Activated T-cell treated with anti-CD3 and anti-CD28 coated beads for 4 hours (primary cell): ENCODE measurements at places on chromosomes 5 and 9.

DNA sequence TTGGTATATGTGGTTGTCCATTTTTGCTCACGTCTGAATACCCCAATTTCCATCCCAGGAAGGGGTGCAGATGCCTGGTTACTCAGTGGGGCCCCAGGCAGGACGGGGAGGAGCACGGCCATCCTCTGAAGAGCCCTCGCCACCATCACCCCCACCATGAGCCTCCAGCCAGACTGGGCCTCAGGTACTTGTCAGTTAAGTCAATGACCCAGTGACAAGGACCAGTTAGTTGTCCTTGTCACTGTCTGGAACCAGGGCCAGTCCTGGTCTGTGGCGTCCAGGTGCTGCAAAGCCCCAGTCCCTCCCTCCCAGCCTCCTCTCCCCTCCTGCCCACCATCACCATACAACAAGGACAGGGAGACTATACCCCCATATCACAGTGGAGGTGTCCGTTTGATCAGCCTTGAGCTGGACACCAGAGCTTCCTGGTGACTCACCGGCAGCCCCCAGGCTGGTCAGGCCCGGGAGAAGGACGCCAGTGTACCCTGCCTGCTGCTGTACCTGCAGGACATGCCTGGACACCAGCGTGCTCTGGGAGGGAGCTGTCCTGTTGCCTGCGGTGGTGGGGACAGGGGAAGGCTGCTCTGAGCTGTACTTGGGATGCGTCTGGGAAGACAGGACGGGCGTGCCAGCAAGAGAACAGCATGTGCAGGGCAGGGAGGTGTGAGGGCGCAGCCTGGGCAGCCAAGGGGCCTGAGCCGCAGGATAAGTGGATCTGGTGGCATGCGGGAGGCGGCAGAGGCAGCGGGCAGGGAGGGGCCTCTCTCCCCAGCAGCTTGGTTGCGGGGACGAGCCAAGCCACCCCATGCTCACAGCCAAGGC lies 32.6 kb upstream of the TTLL11 start:
- DNase-seq, result no peak

GRCh38 chr9:123063177-123063598 lies 29.7 kb downstream of the GPR21 start:
- DNase-seq, result no peak

GRCh38 chr5:61640179-61641021 lies 308.3 kb downstream of the ZSWIM6 start:
- DNase-seq, result no peak

DNA sequence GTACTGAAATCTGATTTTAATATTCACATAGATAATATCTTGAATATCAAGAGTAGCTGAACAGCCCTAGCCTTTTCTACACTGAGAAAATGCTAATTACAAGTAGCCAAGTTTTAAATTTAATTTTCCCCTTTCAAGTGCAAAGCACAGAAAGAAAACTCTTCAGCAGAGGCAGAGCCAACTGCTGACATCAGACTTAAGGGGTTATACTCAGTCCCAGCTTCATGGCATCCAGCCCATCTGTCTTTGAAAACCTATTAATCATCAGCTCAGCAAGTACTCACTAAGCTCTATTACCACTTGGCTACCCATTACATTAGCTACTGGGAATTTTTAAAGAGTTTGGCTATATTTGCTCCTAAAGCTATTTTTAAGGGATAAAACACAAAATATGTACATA lies 220.5 kb downstream of the SLC12A2 start:
- no peak for DNase-seq

DNA sequence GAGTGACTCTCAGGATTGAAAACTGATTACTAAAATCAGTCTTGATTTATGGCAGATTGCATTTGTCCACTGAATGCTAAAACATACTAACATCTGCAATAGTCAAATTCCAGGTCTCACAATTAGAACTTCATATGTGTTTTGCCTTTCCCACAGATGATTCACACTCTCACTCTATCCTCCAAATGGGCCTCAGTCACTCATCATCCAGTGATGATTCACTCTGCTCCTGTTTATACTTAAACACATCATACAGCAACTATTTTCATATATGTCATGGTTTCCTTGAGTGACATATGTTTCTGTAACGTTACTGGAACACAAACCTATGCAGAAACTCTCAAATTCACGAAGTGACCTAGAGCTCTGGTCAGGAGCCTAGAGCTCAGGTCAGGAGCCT lies 512.9 kb downstream of the HINT1 start:
- DNase-seq, result no peak

DNA sequence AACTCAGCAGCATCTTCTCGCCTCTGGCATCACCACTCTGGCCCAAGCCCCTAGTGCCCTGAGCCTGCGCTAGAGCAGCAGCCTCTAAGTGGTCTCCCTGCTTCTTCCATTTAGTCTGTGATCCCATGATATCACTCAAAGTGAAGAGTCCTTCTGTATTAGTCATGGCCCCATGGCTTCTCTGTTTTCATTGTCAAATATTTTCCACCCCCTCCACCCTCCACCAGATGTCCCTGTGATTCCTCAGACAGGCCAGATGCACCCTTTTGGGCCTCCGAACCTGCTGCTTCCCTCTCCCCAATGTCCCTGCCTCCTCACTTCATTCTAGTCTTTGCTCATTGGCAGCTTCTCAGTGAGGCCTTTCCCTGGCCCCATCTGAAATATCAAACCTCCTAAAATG lies 299.2 kb downstream of the SPOCK1 start:
- DNase-seq, result no peak

GRCh38 chr9:90002397-90003271 lies 397.8 kb downstream of the GADD45G start:
- no peak for DNase-seq

DNA sequence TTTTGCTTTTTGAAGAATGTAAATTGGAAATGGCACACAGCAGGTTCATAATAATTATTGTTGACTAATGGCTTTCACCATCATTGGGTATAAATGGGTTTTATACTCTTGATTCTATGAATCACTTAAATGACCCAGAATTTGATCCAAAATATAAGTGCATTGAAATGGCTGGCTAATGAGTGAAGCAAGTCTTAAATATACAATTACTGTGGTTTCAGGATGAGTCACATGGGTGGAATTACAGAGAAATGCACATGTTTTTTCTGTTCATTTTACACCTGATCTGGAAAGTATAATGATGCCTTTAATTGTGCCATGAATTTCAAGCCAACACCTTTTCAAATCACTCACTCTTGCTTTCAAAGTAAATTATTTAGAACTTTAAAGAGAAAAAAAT lies 380.8 kb upstream of the CD180 start:
- DNase-seq, result no peak

DNA sequence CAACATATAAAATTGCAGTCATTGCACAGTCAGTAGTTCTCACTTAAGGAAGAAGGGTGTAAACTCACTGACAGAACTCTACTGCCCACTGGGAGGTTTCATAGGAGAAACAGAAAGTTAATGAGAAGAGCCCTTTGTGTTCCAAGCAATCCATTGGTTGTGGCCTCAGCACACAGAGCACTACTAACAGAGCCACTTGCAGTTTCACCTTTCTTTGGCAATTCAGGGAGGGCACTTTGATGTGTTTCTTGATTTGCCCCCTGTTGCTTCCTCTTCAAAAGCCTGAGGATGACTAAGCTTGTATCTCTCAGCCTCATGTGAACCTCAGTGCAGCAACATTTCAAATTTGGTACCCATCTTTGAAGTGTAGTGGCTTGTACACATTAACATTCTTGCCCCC lies 409.4 kb downstream of the DMRTA1 start:
- DNase-seq, result no peak

DNA sequence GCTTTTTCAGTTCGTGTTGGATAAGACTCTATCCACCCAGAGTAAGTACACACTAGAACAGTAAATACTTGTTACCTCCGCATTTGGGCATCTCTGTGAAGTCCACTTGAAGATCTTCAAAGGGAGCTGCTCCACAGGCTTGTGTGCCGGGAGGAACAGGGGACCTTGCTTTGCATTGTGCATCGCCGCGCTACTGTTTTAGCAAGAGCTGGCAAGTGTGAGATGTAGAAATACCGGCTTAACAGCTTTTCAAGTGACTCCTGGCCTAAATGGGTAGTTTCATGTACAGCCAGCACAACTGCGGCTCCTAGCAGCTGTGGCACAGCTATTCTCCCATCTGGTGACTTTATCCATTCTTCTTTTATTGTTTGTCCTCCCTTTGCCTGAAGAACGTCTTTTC lies 8.4 kb upstream of the ZNF354C start:
- DNase-seq, result no peak

DNA sequence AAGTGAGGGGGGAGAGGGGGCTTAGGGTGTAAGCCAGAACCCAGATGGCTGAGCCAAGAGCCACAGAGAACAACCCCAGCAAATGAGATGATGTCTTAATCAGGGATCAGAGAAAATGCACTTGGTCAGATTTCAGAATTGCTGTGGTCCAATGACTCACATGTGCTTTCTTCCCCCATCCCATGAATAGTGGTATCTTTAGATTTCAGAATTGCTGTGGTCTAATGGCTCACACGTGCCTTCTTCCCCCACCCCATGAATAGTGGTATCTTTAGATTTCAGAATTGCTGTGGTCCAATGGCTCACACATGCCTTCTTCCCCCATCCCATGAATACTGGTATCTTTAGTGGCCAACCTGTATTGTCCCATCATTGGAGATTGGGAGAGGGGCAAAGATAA lies 59.9 kb downstream of the IRX2 start:
- DNase-seq, result no peak

GRCh38 chr9:81827616-81828296 lies 100.5 kb upstream of the SPATA31D4 start:
- DNase-seq, result no peak

DNA sequence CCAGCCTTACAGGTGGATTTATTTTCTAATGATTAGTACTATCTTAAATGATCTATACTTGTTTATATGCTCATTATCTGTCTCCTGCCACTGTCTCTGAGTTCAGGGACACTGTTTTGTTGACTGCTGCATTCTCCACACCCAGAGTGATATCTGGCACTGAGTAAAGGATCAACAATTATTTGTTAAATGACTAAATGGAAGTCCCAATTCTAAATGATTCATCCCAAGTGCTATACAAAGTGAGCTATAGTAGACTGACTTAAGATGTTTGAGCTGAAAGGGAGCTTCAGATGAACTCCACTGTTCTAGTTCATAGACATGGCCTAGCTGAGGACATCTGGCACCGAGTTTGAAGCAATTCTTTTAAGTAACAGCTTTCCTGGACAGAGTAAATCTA lies 40.5 kb downstream of the ITGA2 start:
- no peak for DNase-seq

DNA sequence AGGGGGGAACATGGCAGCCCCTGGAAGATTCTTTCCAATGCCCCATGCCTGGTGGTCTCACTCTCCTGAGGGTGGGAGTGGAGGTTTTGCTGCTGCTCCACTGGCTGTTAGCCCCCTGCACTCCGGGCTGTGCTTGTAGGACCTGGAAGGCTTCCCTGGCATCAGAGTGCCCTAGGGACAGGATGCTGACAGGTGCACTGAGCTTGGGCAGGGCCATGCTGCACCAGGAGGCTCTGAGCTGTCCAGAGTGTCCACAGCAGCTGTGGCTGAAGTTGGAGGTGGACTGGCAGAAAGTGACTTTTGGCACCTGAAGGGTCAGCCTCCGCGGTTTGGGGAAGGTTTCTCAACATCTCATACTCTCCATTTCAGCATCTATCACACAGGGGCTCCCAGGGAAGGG lies 249.1 kb downstream of the GADD45G start:
- no peak for DNase-seq

DNA sequence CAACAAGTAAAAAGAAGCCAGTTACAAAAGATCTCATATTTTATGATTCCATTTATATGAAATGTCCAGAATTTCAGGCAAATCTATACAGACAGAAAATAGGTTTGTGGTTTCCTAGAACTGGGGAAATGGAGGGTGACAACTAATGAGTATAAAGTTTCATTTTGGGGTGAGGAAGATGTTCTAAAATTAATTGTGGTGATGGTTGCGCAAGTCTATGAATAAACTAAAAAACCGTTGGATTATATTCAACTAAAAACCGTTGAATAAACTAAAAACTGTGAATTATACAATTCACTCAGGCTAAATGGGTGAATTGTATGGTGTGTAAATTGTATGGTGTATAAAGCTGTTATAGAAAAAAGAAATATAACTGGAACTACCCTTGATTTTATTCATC lies 47.6 kb downstream of the ADAMTS6 start:
- no peak for DNase-seq

DNA sequence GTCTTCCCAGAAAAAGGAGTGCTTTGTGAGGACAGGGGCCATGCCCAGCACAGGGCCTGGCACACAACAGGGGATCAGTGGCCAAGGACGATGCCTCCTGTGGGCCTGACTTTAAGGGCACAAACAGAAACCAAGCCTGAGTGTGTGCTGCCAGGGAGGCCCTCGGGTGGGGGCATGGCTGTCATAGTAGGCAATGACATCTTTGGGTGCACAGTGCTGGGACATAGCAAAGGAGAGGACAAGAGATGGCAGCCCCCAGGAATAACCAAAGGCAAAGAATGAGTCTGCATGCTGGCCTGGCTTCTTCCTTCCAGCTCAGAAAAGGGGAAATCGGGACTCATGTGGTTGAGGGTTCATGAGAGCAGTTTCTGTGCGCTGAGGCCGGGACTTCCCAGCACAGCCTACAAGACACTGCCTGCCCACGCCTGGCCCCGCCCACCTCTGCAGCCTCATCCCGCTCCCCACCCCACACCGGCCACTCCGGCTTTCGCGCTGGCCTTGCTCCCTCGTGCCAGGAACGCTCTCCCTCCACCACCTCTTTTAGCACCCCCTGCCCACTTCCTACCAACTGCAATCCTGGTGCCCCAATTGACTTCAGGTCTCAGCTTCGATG lies 13.8 kb upstream of the LHX2 start:
- DNase-seq, result no peak

GRCh38 chr9:101485924-101486692 lies 47.5 kb upstream of the RNF20 start:
- no peak for DNase-seq

GRCh38 chr5:157941616-157942015 lies 82.7 kb upstream of the CLINT1 start:
- DNase-seq, result no peak

DNA sequence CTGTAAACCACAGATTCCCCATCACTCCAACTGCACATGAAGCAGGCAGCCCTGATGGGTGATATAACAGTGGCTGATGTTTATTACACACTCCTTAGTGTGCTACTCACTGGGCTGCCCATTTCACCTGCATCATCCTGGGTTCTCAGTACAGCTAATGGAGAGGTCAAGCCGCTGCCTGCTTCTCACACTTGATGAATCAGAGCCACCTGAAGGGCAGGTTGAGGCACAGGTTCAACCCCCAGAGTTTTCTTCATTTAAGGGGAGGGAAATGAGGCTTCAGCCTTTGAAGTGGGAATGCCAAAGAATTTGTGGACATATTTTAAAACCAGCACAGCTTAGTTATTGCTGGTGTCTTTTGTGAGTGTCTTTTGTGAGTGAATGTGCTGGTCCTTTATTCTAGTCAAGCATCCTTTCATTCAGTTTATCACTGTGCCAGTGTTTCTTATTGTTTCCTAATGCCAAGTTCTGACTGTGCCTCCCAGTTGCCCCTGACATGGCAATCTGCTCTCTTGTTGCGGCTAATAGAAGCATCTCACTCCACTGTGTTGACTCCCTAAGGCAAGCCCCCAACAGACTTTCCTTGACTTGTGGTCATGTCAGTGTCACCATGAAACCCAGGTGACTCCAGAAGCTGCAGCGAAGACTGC lies 109.2 kb downstream of the FBXL7 start:
- no peak for DNase-seq
